ENCODE measurements at places on chromosomes 11 and 22.

DNA sequence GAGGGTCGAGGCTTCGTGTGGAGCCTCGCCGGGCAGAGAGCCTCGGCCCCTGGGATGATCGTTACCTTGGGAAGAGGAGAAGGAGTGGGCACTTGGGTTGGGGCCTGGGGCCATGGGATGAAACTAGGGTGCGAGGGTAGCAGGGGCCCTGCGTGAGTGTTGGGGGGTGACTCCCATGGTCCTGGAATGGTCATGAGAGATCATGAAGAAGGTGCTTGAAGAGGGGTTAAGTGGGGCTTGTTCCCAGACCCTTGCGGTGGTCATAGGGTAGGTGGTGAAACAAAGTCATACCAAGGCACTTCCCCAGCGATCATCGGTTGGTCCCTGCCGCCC is 284 bp downstream of the CCS start:
- no peak for DNase-seq

- no peak for DNase-seq
Observed at GRCh38 chr11:34155757-34156062, 50.3 kb downstream of the NAT10 start.

GRCh38 chr22:38218661-38219622 is 17.1 kb downstream of the MAFF start:
- no peak for DNase-seq

DNA sequence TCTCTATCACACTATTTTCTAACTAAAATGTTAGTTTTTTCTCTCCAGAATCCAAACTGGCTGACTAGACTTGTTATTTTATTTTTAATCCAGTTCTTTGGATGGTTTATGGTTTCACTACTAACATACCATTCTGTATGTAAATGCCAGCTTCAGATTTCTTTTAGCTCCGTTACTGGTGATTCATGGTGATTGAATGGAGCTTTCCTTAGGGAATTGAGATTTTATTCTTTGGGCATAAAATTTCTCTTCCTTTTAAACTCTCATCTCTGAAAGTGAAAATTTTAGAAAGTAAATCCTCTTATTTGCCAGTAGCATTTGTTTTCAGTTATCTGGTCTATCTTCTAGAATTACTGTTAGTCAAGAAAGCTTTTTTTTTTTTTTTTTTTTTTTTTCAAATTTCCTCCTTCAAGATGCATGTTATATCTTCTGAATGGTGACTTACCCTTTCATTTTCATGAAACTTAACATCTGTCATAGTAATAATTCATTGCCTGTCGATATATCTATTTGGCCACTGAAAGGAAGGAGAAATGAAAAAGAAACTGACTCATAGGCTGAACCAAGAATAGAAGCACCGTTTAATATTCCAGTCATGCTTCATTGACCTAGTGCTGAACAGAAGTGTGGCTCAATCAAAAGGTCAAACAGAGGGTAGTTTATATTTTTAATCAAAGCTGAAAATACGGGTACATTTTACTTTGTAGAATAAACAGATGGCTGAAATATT is 6.4 kb downstream of the ENDOD1 start:
- no peak for DNase-seq

GRCh38 chr11:1916132-1916985 is 3.1 kb upstream of the TNNT3 start:
- no peak for DNase-seq

- DNase-seq, result no peak
Observed at GRCh38 chr11:19976281-19976941, 183.9 kb downstream of the DBX1 start.

All from dorsolateral prefrontal cortex (tissue), 122 donors.